ENCODE measurements at places on chromosomes 2 and 18.

- DNase-seq, result no peak
These were observed 38.5 kb downstream of the NPHP1 start for GRCh38 chr2:110166266-110166665.

DNA sequence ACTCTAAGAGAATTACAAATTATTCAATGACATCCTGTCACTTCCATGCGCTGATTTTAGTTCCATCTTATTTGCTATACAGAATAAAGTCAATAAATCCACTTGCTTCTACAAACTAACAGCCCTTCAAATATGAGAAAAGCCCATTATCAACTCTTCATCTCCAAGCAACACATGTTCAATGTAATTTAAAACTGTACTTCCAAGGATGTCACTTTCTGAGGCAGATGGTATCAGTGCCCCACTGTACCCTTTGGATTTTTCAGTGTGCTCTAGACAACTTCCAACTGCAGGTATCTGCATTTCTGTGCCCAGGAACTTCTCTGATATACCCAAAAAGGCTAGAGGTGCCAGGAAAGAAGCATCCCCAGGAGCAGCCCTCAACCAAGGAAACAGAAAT lies 87.6 kb downstream of the SMAD2 start:
- no peak for DNase-seq

DNA sequence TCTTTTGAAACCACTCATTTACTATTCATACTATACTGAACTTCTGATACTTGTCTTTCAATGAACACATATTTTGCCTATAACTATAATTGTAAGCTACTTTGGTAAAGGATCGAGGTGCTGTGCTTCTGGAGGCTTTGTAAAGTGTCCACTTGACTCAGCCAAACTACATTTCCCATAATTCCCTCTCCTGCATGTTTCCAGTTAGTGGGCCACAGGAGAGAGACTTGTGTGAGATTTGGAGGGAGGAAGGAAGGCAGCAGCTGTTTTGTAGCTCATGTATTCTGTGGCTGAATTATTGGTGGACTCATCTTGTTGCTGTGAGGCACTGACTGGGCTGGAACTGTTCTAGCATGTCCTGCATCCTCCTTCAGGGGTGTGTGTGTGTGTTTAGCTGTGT lies 328.8 kb downstream of the ARL6IP6 start:
- DNase-seq, result no peak

DNA sequence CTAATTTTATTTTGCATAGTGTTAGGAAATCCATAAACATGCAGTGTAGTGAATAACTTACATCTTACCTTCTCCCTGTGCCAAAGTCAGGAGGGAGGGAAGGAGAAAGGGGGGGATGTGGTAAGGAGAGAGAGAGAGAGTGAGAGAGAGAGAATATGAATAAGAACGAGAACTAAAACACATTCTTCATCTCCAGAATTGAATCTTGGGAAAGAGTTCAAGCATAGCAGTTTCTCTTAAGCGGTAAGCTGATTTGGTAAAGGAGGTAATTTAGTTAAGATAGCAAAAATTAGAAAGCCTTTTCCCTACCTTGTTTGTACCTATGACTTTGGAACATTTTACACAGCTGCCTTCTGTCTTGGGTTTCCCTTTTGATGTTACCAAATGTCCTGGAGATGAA lies 15.7 kb downstream of the ERMN start:
- no peak for DNase-seq

GRCh38 chr18:76507830-76508385 lies 12.9 kb upstream of the ZNF516 start:
- DNase-seq, result no peak

All from activated effector memory CD4-positive, alpha-beta T cell treated with Interleukin-2 at 50 U/mL for 16 hours (primary cell).